Activated CD4-positive, CD25-positive, alpha-beta regulatory T cell (primary cell): ENCODE measurements at places on chromosomes 1 and 21.
A peak's percentile ranks its signal among the peaks of the same experiment; 100 is the strongest.

DNA sequence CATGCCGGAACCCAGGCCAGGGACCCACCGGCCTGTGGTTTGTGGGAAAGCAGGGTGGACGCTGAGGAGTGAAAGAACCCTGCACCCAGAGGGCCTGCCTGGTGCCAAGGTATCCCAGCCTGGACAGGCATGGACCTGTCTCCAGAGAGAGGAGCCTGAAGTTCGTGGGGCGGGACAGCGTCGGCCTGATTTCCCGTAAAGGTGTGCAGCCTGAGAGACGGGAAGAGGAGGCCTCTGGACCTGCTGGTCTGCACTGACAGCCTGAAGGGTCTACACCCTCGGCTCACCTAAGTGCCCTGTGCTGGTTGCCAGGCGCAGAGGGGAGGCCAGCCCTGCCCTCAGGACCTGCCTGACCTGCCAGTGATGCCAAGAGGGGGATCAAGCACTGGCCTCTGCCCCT is 18.5 kb downstream of the CSF1 start:
- no peak for DNase-seq

- no peak for DNase-seq
Observed at GRCh38 chr1:213070406-213070805, 19.4 kb downstream of the RPS6KC1 start.

DNA sequence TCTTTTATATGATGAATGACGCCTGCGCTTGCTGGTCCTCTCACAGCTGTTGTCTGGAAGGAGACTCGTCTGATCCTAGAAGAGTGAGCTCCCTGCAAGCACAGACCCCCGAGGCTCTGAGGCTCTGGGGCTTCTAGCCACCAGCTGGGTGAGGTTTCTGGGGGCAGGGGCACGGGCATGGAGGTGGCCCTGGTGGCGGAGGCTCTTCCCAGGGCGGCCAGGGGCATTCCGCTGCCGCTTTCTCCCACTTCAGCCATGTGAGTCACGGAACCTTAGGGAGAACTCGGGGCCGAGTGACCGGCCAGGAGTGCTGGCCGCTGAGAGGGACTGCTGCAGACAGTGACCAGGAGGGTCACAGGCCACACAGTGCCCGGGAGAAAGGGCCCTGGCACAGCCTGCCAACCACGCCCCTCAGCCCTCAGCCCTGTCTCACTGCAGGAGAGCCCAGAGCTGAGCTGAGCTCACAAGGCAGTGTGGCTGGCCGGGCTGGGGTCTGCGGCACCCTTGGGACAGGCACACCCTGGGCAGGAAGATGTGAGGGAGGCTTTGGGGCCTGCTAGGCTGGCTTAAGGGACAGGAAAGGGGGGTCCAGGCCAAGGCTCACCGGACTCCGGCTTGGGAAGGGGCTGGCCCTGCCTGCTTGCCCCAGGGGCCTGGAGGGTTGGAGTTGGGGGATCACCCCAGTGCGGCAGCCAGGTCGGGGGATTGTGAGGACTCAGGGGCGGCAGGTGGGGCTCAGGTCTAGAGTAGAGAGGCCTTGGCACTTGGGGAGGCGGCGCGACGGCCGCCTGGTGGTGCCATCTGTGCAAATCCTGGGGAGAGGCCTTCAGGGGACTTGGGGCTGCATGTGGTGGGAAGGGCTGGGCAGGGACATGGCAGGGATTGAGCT is 35.7 kb downstream of the MORN1 start:
- no peak for DNase-seq

DNA sequence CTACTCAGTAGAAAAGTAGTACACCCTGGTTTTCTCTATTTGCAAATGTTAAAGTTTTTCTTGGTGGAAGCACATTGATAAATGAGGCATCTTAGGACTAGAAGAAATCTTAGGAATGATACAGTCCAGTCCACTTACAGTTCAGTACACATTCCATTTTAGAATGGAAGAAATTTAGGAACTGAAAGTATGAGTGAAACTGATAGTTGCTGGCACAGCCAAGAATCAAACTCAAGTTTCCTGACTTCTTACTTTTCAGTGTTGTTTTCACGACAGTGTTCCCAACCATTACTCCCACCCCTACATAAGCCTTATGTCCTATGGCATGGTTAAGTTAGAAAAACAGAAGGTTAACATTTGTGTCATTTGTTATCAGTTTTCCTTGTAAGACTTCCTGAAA is 258.5 kb downstream of the BACH1 start:
- DNase-seq, result no peak

- no peak for DNase-seq
Observed at GRCh38 chr1:178010674-178011464, 41.0 kb upstream of the SEC16B start.

DNA sequence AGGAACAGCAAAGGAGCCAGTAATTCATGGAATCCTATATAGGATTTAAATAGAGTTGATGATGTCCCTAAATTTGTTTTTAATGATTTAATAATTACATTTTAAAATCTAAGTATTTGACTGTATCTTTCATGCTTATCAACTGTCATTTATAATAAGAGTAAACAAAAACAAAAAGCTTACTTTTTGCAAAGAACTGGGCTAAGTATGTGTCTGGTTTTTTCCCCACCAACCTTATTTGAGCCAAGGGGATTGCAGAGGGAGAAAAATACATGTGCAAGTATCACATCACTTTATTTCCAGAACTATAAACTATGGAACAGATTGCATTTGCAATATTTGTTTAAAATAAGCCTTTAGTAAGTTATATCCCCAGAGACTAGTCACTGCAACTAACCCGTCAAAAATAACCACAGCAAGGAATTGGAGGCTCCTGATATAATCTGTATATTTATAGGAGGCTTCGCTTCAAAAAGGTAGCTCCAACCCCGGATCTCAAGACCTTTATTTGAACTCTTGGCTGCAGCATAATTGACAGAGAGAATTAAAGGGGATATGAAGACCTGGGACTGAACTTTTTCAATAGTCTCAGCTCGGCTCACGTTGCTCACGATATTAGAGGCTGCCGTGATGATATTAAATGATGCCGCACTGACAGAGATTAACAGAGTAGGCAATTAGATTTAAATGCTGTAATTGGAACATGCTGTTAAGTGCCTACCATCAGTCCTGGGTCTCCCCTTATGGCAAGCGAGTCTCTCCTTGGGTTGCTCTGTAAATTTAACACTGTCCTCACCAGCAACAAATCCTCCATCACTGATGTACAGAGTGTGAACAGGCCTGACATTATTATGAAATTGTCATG is 329.1 kb upstream of the NFIA start:
- no peak for DNase-seq

- DNase-seq, result no peak
Observed at GRCh38 chr1:31153423-31153822, 86.3 kb downstream of the NKAIN1 start.

DNA sequence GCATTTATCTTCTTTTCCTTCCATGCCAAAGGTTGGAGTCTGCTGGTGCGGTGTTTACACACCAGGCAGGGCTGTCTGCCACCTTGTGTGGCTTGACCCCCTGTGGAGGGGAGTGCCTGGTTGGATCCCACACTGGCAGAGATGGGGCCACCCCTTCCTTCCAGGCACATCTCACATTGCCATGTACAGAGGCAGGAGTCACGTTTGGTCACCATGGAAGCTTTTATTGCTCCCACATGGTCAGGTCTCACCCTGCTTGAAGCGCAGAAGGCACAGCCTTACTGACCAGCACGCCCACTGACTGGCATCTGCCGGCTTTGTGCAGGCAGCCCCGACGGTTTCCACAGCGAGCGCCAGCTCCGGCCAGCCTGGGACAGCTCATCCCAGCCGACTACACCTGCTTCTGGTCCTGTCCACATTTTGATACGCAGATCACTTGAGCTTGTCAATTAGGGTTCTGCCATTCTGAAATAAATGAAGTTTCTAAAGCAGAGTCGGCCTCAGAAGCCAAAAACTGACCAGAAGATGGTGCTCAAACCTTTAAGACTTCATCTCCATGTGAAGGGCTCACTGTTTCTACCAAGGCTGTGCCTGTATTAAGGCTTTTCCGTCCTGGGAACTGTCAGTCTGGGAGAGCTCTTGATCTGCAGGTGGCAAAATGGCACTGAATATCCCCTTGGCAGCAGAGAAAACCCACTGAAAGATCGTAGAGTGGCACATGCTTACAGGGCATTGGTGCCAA is 35.6 kb upstream of the EPHA8 start:
- DNase-seq, result no peak

GRCh38 chr1:212138457-212138856 is 102.9 kb downstream of the DTL start:
- no peak for DNase-seq

- no peak for DNase-seq
Observed at GRCh38 chr21:44006656-44007055, 5.5 kb upstream of the TRAPPC10 start.

- DNase-seq, result no peak
Observed at GRCh38 chr1:202197653-202198365, 4.2 kb downstream of the LGR6 start.

DNA sequence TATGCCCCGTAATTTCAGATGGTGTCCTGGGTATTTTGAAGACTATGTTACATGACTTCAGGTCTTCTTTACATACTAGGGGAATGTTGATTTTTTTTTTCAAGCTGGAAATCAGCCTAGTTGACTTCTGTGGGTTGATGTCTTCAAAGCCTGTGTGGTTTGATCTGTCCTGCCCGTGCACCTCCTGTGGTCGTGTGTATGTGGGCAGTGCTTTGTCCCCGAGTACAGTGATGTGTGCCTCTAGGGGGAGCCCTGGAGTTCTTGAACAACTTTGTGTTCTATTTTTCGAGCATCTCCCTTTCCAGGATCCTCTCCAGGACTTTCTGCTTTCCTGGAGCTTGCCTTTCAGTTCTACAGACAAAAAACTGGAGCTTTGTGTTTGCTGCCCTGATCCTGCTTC is 28.9 kb downstream of the OBSCN start:
- DNase-seq, result no peak

- no peak for DNase-seq
Observed at GRCh38 chr1:30731806-30732276, 8.5 kb upstream of the MATN1 start.

- DNase-seq, result no peak
Observed at GRCh38 chr1:200279810-200280411, 129.9 kb downstream of the ZNF281 start.

GRCh38 chr1:175338387-175339135 is 146.0 kb upstream of the KIAA0040 start:
- peak; percentile 34 for DNase-seq

GRCh38 chr1:86872086-86872485 is 41.8 kb downstream of the SELENOF start:
- no peak for DNase-seq

DNA sequence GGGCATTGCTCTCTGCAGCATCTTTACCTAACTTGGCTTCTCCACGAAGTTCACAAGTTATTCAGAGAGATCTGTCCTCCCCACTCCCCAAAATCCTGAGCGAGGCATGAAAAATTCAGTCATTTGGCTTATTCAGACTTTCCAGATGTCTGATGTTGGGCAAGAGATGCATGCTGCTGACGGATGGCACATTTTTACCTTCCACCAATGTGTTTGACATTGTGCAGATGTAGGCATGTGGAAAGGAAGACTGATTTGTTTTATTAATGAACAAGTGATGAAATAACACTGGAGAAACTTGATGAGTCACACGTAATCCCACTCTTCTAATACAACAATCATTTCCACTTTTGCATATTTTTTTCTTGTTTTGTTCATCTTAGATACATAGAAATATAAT is 86.7 kb downstream of the C1orf94 start:
- DNase-seq, result no peak

- DNase-seq, result peak; percentile 21
Observed at GRCh38 chr1:236142253-236143103, at the start of gene GPR137B. Gene GPR137B (plus strand): TSS chr1:236142539. CDS start chr1:236142623, 84 bp downstream.

GRCh38 chr1:240719953-240720700 is 108.2 kb upstream of the GREM2 start:
- DNase-seq, result no peak

DNA sequence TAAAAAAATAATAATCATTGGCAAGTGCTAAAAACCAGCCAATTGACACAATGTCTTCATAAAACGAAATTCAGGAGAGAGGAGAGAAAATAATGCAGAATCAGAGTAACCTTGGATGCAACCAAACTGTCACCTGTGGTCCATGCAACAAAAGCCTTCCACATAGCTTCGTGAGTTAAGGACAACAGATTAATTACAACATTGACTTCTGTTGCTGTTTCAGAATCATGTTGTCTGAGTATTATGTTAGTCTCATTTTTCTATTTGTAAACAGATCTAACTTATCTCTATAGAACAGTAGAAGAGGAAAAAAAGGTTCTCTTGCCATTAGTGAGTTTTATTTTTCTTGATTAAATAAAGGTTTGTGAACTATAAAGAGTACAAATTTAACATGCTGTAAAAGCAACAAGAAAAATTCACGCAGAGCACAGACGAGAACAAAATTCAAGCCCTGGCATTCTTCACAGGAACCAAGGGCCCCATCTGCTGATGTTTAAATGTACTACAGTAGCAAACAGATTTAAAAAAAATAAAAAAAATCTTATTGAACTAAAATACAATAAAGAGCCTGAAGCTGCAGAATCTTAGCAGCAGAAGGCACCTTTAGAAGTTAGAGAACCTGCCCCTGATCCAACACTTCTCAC is 381.1 kb upstream of the PKN2 start:
- DNase-seq, result no peak

GRCh38 chr1:53698384-53698980 is 40.5 kb downstream of the GLIS1 start:
- DNase-seq, result no peak

DNA sequence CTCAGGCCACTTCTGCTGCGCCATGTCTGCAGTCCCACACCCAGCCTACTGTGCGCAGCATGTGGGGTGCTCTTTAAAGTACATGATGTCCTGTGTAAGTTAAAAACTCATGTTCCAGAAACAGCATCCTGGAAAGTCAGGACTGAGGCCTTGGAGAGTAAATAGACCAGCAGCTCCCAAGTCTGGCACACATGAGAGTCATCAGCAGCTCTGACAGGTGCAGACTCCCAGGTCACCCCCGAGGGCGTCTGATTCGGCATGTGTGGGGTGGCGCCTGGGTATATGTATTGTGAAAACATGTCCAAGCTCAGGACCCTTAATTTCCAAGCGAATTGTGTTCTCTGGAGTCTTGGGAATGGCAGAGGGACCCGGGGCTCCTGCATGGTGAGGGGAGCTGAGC is 120.1 kb upstream of the RUNX3 start:
- no peak for DNase-seq

GRCh38 chr1:217343907-217344306 is 287.0 kb downstream of the GPATCH2 start:
- no peak for DNase-seq

GRCh38 chr21:33703750-33704606 is 61.7 kb downstream of the ITSN1 start:
- no peak for DNase-seq

- DNase-seq, result no peak
Observed at GRCh38 chr21:29365661-29366265, 67.0 kb downstream of the BACH1 start.
